ENCODE measurements at places on chromosomes 12 and 14. TPM values are rescaled to one million over a fixed set of nuclear protein-coding genes. Genes with fewer than 3 reads are reported as not detected.

FAR2 gene
- total RNA-seq, result 72.7 TPM

GRCh38 chr12:42570076-42570475 lies 19.5 kb downstream of the PRICKLE1 start:
- no peaks in the 10 kb centered on the region for H3K27me3 ChIP-seq
- H3K27ac ChIP-seq, result no peak overlapping the region
- H3K4me3 ChIP-seq, result no peak overlapping the region
- H3K4me1 ChIP-seq, result no peaks in the 10 kb centered on the region
- no peaks in the 10 kb centered on the region for H3K36me3 ChIP-seq

KLRF1 gene
- not detected for total RNA-seq

VDR gene
- total RNA-seq, result 191 TPM

IFNG-AS1 gene
- not detected for total RNA-seq

SIX6 gene
- total RNA-seq, result not detected

- no peak overlapping the region for H3K27ac ChIP-seq
- peaks cover 4% of the 10 kb centered on the region for H3K4me1 ChIP-seq
- no peaks in the 10 kb centered on the region for H3K27me3 ChIP-seq
- no peaks in the 10 kb centered on the region for H3K36me3 ChIP-seq
- no peak for DNase-seq
Observed at GRCh38 chr12:62643486-62643885, 176.9 kb downstream of the MON2 start.

DNA sequence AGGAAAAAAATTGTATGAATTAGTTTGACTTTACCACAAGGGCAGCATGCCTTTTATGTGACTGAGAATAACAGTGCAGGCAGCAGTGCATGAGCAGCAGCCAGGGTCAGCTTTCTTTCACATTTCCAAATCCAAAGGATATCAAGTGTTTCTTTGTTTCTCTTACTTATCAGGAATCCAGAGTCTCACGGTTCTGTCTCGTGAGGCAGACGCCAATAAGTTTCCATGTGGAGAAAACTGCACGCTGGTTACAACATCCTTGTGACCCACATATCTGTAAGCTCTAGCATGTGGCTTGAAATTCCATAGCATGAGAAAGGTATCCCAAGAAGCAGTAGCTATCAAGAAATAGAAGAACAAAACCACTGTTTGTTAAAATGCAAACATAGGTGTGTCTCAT lies 27.6 kb downstream of the GALNT4 start:
- H3K27ac ChIP-seq, result peak overlapping the region; percentile 8
- H3K27me3 ChIP-seq, result no peaks in the 10 kb centered on the region
- H3K4me1 ChIP-seq, result no peaks in the 10 kb centered on the region
- DNase-seq, result no peak
- no peaks in the 10 kb centered on the region for H3K36me3 ChIP-seq

TOMM20L gene
- total RNA-seq, result not detected
